ENCODE measurements at places on chromosomes 5 and 9.

DNA sequence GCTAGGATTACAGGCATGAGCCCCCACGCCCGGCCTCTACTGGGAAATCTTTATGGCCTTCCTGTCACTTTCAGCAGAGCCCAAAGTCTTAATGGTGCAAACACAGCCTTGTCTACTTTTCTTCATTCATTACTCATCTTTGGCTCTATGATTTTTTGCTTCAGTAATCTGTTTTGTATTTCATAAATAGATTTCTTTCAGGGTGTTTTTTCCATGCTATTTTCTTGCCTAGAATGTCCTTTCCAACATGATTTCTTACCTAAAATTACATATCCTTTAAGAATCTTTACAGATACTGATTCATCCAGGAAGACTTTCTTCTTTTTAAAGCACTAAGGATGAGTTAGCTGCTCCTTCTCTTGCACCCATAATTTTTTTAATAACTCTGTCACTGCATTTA is 213.0 kb downstream of the TAF11L14 start:
- no peak for DNase-seq

GRCh38 chr5:91229031-91229727 is 153.9 kb downstream of the ARRDC3 start:
- peak; percentile 30 for DNase-seq

GRCh38 chr5:142325725-142326479 is 1.1 kb upstream of the SPRY4 start:
- DNase-seq, result peak; percentile 89

DNA sequence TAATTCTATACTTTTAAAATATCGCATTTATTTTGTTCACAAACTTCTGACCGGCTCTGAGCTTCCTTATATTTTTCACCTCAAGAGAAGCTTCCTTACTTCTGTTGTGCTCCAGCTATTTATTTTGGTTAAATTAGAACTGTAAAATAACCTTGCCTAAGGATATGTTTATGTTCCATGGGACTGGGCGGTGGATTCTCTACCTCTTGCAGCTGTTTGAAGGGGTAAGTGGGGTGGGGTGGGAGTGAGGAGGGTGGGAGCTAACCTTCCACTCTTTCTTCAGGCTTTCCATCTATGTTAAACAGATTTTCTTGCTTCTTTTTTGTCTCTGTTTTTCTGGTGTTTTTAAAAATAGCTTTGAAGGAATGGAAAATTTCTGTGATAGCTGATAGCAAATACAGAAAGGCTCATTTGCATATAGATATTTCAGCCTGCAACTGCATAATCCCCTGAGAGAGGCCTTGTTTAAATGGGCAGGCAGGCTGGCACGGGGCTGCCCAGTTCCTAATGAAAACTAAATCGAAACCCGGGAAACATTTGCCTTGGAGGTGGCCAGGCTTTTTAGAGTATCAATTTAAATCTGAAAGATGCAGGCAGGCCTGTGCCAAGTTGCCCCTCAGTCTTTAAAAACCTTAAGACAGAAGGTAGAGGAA is 122.1 kb upstream of the DMAC1 start:
- DNase-seq, result no peak

- peak; percentile 86 for DNase-seq
These were observed 158.7 kb upstream of the KLF4 start for GRCh38 chr9:107648153-107648715.

GRCh38 chr5:16593013-16593412 is 23.8 kb downstream of the RETREG1 start:
- DNase-seq, result peak; percentile 64

DNA sequence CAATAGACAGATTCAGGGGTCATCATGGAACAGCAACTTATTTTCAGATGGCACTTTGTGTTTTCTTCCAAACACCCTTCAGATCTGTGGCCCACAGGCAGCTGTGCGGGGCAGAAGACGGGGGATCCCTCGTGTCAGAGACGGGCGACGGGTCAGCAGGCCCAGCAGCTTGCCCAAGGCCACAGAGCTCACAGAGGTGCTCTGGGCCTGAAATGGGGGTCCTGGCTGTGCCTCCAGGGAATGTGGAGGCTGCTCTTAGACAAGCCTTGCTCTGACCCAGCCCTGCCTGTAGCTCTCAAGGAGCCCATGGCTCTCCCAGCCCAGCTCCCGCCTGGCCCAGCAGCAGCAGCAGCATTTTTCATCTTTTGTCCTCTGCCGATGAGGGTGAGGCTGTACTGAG is 40.9 kb upstream of the SARDH start:
- DNase-seq, result no peak

- DNase-seq, result no peak
These were observed 75.3 kb upstream of the IFNE start for GRCh38 chr9:21557428-21557768.

- no peak for DNase-seq
These were observed 120.9 kb downstream of the MAPKAP1 start for GRCh38 chr9:125586172-125586511.

DNA sequence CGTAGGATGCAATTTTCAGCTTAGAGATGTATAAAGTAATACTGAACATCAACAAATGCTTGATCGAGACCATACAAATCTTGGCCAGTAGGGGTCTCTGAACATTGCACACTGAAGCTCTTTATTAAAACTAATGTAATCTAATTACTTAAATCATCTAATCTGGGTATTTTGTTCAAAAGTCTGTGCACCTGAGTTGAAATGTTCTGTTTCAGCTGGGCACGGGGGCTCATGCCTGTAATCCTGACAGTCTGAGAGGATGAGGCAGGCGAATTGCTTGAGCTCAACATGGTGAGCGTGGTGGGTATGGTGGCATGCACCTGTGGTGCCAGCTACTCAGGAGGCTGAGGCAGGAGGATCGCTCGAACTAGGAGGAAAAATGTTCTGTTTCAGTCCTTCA is 41.0 kb downstream of the ESM1 start:
- DNase-seq, result peak; percentile 36

- no peak for DNase-seq
These were observed 3.4 kb downstream of the IL13 start for GRCh38 chr5:132661231-132662003.

DNA sequence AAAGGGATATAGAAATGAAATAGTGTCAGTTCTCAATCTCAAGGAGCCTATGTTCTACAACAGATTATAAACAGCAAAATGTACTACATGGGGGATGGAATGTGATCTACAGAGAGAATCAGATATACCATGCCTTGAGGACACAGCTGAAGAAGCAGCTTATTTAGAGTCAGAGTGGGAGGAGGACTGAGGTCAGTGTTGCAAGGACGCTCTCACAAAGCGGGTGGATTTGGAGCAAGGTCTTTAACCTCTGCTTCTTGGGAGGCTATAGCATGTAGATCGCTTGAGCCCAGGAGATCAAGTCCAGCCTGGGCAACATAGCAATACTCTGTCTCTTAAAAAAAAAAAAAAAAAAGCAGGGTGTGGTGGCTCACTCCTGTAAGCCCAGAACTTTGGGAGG is 32.8 kb upstream of the PLIN2 start:
- DNase-seq, result no peak

- no peak for DNase-seq
These were observed 511.0 kb downstream of the SLCO4C1 start for GRCh38 chr5:101785090-101785489.

DNA sequence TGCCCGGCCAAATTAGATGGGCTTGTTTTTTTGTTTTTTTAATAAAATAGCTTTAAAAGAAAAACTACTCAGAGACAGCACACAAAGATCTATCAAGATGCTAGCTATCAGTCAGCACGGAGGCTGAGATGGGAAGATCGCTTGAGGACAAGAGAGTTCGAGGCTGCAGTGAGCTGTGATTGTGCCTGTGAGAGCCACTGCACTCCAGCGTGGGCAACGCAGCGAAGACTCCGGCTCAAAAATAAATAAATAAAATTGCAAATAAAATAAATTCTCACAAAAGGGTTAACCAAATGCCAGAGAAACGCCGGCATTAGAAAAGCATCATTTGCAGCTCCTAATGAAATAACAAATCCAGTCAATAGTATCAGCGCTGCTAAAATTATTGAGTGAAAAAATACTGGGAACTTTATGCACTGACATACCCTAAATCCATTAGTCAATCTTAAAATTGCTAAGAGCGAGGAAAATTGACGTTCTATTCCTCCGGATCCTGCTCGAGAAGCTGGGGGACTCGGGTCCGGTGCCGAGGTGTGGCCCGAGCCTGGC is 681 bp downstream of the CPLANE1 start:
- peak; percentile 21 for DNase-seq

- DNase-seq, result peak; percentile 87
These were observed 176.1 kb downstream of the PCSK1 start for GRCh38 chr5:96256795-96257470.

GRCh38 chr5:143453720-143454119 is 50.2 kb upstream of the NR3C1 start:
- no peak for DNase-seq

GRCh38 chr5:32541241-32541640 is 44.1 kb upstream of the SUB1 start:
- DNase-seq, result peak; percentile 67

GRCh38 chr9:20022410-20022809 is 233.6 kb upstream of the SLC24A2 start:
- peak; percentile 64 for DNase-seq

GRCh38 chr5:52825826-52826225 is 38.1 kb downstream of the ITGA1 start:
- DNase-seq, result no peak

DNA sequence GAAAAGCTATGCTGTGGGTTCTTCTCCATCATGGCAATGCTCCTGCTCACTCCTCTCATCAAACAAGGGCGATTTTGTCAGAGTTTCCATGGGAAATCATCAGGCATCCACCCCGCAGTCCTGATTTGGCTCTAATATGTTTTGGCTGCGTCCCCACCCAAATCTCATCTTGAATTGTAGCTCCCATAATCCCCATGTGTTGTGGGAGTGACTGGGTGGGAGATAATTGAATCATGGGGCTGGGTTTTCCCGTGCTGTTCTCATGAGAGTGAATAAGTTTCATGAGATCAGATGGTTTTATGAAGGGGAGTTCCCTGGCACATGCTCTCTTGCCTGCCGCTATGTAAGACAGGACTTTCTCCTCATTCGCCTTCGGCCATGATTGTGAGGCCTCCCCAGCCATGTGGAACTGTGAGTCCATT is 163.8 kb downstream of the GADD45G start:
- DNase-seq, result no peak

- no peak for DNase-seq
These were observed 2249.2 kb upstream of the C9orf72 start for GRCh38 chr9:29822458-29822857.

GRCh38 chr9:131203431-131204218 is 72.7 kb downstream of the FAM78A start:
- no peak for DNase-seq

DNA sequence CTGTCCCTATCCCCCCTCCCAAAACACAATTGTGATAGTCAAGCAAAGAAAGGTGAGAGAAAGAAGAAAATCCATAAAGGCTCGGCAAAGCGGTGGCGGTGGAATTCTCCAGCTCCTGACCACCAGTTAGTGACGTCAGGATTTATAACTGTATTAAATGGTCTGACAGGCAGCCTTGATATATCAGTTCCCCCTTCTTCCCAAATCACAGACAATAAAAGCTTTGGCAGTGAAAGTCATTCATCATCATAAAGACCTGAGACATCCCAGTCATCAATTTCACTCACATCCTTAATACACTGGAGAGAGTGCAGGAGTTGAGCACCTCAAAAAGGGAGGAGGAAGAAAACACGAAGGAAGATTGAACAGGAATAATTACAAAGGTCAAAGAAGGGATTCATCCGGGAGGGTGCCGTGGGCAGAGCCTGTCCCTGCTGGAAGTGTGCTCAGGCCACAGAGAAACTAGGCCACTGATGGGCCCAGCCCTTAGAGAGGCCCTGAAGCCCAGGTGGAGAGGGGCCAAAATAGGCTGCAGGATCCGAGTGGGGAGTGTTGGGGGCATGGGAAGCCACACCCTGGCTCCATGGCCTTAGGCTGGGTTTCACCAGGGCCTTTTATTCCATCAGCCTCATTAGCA is 131.9 kb downstream of the PAX5 start:
- DNase-seq, result no peak

DNA sequence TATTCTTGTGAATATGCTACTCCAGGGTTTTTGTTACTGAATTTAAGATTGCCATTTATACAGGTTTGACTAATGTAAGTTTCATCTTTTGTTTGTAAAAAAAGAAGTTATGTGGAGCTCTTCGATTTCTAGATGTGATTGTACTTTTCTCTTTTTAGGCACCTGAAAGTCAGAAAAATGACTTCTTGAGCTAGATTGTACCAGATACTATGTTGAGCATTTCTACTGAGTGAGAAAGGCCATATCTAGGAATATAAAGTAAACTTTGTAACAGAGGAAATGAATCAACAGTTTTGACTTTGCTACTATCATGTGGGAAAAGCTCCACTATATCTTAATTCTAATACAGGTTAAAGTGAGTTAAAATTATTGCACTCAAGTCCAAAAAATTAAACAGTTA is 25.1 kb downstream of the SMC5 start:
- DNase-seq, result no peak

DNA sequence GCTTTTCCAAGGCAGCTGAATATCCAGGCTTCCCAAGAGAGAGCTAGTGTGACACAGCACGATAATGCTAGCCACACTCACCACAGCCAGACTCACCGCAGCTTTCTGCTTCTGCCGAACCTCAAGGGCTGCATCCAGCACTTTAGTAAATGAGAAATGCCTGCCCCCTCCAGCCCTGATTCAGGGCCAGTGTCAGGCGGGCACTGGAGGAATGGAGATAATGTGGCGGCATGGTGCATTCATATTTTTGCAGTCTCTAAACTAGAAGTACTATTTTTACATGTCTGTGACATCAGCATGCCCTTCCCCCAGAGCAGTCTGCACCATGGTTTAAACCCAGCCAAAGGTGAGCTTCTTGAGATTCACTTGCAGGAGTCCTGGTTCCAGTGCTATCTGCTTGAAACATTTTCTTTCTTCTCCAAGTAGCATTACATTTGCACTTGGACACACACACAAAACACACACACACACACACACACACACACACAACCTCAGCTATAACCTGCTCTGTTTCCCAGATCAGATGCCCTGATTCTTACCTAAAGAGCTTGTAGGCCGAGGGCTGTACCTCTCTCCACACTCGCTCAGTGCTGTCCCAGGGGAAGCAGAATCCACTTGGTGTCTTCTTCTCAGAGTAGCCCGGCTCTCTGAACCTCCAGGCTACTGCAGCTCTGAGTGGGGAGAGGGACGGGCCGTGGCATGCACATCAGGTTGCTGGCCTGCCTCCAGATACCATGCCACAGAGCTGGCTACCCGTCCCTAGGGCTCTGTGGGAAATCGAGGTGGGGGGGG is at the start of gene FGF1:
Gene FGF1, minus strand, starts transcription at position 673 of the 792 bp plus-strand sequence. CDS start 71,963 bp downstream, outside the sequence.
- peak; percentile 37 for DNase-seq

DNA sequence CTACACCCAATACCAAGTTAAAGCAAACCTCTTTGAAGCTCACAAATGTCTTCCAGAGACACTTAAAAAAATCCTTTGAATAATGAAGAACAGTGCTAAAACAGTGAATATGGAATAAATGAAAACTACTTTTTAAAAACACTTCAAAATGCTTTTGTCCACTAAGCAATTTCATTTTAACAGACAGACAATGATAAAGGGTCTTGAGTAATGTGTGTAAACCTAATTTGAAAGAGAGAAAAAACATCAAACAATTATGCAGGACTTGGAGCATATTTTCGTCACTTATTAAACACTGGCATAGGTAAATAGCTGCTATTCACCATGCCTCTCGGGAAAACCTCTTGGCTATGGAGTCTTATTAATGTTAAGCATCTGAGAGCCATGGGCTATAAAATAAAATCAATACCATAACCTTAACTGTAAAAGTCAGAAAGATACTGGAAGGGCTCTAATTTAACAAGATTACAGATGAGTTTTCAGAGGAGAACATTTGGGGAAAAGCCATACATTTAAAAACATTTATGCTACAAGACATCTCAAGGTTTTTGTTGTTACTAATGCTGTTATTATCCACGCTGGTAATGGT is 177.8 kb downstream of the NFIB start:
- DNase-seq, result no peak

GRCh38 chr5:2680979-2681378 is 70.5 kb downstream of the IRX2 start:
- DNase-seq, result no peak
